OCI-M1 (cell line): ENCODE measurements at places on chromosomes 4 and X.

GRCh38 chrX:23822841-23823240 is 39.9 kb downstream of the SAT1 start:
- DNase-seq, result no peak

DNA sequence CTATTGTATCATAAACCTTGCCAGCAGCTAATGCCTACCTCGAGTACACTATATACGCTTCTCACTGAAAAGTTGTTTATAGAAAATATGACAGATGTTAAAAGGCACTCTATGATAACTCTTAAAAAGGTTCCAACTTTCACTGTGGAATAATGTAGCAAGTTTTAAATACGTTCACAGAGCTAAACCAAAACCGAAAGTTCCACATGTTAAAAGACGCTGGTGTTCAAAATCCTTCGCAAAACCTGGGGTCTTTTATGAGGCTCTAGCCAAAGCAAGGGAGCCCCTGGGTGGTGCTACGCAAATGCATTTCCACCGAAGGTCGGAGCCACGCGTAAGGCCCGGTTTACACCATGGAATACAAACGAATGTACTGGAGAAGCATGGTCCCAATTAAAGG is 103.7 kb upstream of the TENM3 start:
- DNase-seq, result peak; percentile 63

GRCh38 chrX:97021680-97022079 is 138.0 kb downstream of the RPA4 start:
- no peak for DNase-seq

- DNase-seq, result peak; percentile 0
These were observed 62.7 kb upstream of the PHKA2 start for GRCh38 chrX:19046343-19047215.

- DNase-seq, result no peak
These were observed 23.9 kb downstream of the HTT start for GRCh38 chr4:3098346-3098745.

DNA sequence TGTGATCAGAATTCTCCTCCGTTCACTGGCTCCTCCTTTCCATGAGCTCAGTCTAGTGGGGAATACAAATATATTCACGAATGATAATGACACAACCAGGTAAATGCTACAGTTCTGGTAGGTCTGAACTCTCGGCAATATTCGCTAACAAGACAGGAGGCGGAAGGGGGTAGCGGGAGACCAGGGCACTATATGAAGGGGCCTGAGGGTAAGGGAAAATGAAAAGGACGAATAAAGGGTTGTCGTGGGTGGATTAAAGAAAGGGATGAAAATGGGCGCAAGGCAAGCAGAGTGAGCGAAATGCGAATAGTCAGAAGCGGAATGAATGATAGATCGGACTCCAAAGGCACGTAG is 743 bp downstream of the NKAP start:
- DNase-seq, result no peak

- DNase-seq, result peak; percentile 85
These were observed 29.4 kb downstream of the TBC1D19 start for GRCh38 chr4:26613237-26613636.

- no peak for DNase-seq
These were observed 244.4 kb downstream of the DCLK2 start for GRCh38 chr4:150322646-150323045.

DNA sequence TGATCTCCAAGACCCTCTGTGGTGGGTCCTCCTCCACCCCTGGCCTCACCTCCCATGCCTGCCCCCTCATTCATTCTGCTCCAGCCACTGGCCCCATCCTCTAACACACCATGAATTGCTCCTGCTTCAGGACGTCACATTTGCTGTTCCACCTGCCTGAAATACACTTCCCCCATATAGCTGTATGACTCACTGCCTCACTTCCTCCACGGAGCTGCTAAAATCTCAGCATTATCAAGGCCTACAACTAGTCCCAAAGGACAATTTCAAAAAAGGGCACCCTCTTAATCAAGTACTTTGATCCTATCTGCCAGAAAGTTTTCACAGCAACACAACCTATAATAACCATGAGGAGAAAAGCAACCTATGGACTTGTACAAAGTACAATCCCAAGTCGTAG is 43.6 kb upstream of the PHOX2B start:
- DNase-seq, result no peak

- DNase-seq, result no peak
These were observed 2.8 kb upstream of the CRLF2 start for GRCh38 chrX:1215123-1215823.

- DNase-seq, result no peak
These were observed 295.3 kb downstream of the PDGFC start for GRCh38 chr4:156676116-156676851.

DNA sequence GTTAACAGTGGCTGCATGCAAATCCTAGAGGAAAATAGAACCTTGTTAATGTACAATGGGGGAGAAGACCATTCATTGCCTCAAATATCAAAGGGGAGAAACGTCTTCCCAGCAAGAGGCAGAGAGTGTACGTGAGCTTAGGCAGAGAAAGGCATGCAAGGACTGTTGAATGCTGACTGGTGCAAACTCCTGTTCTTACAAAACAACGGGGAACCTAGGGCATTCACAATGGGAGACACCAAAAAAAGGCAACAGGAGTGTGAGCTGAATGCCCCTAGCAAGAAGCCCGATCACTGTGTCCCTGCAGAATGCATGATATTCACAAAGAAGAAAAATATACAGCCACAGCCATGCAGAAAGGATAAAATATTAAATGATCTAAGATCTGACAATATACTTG is 184.9 kb downstream of the NSUN7 start:
- DNase-seq, result no peak

- no peak for DNase-seq
These were observed 24.9 kb upstream of the HGFAC start for GRCh38 chr4:3416821-3417221.

- no peak for DNase-seq
These were observed 12.2 kb downstream of the UCP1 start for GRCh38 chr4:140556372-140557085.

DNA sequence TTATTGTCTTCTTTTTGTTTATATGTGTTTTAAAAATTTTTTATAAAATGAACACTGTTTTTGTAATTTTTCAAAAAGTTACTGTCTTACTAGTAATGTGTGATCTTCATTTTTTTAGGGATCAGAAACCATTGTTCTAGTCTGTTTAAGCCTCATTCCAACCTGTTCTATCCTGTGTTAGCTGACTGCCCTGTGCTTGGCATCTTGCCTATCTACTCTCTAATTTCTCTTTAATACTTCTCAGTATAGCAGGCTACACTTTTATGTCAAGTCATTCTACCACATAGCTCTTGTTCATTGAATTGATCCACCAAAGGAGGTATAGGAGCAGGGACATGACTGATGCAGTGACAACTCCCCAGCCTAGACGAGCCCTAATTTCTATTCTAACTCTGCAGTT is 70.2 kb upstream of the PLS3 start:
- peak; percentile 55 for DNase-seq

- no peak for DNase-seq
These were observed 89.6 kb downstream of the KCNIP4 start for GRCh38 chr4:21858971-21859370.

DNA sequence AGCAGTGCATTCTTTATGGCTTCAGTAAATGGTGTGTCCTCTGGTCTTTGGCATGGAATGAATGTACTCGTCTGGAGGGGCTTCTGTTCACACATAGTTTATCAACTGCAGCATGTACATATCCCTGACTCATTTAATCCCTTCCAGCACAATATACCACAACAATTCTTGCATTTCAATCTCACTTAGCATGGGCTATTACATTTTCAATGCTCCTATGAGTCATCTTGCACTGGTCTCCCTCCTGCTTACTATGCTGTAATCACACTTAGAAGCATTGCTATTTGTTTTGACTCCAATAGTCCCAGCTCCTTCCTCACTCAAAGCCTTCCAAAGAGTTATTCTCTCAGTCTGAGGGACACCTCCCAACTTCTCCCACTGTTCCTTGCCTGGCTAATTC is 180.9 kb upstream of the NUDT10 start:
- no peak for DNase-seq

- DNase-seq, result peak; percentile 21
These were observed 202.8 kb upstream of the GRID2 start for GRCh38 chr4:92100975-92101374.

DNA sequence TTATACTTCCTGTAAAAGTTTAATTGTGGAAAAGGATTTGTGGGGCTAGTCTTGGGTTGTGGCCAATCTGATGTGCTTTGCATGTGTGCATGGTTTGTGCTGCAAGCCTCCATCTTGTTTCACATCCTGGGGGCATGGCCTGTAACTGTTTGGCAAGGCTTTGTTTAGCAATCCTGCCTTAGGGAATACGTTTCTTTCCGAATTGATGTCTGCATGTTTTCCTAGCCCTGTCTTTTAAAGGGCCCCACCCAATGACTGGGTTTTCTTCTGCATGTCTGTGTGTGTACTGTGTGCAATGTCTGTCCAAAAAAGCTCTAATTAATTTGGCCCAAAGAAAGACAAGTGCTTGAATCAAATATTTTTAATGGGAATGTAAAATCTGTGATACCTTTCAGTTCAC is 74.6 kb upstream of the MID1IP1 start:
- DNase-seq, result no peak

- no peak for DNase-seq
These were observed 32.8 kb downstream of the MGARP start for GRCh38 chr4:139247241-139247640.

DNA sequence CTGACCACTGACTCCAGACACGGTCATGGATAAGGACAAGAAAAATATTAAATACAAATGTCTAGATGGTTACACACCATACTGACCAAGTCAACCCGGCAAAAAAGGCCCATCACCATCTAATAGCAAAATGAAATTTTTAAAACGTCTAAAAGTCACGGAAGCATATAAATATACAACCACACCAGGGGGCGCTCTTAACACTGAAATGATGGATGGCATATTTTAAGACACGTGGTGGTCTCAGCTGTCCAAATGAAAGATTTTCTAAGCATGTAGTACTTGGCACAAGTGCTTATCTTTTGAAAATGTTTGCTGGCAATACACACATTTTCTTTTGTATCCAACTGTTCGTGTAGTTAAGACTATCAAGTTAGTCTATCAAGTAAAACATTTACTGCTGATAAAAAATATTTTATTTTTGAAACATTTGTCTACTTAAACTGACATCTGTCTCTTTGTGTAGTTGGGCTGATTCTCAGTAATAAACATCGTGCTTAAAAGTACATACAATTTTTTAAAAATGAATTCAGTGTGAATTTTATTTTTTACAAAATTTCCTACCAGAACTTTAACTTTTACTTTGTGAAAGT is 64.6 kb downstream of the COX7B2 start:
- DNase-seq, result peak; percentile 92

DNA sequence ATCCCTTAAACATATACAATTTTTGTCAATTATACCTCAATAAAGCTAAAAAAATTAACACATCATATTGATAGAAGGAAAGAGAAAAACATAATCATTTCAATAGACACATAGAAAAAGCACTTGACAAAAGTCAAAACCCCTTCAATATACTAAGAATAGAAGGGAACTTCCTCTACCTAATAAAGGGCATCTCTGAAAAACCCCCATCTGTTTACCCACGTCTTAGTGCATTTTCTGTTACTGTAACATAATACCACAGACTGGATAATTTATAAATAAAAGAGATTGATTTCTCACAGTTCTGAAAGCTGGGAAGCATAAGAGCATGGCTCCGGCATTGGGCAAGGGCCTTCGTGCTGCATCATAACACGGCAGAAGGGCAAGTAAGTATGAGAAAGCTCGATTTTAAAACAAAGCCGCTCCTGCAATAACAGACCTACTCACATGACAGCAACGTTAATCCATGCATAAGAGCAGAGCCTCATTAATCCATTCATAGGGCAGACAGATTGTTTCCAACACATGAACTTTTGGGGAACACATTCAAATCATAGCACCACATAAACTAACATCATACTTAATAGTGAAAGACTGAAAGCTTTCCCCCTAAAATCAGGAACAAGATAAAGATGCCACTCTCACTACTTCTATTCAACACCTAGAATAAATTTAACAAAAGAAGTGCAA is 15.7 kb downstream of the STEEP1 start:
- DNase-seq, result no peak

DNA sequence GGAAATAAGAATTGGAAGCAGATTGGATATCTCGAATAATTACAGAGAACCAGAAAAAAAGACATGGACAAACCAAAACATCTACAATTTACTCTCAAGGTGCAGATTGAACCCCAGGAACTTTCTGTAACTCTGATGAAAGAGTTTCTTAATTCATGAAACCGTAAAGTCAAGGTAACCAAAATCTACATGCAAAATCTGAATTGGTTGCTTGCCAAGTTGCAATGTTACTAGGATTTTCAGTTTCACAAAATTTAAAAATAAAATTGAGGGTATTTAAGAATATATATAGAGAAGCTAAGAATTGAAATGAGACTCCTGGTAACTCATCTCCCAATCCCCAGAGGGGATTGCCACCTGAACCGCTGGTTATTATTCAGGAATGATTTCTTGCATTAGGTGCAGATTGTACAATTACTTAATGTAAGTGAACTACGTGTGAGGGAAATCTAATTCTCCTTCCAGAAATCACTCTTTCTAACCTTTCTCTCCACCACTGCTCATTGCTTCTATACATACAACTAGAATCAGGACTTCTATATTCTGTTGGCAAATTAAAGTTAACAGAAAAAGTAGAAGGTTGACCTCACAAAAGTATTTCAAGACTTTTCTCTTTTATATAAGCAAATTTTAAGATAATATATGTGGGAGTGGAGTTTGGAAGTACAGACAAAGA is 221.5 kb upstream of the NDST4 start:
- no peak for DNase-seq

DNA sequence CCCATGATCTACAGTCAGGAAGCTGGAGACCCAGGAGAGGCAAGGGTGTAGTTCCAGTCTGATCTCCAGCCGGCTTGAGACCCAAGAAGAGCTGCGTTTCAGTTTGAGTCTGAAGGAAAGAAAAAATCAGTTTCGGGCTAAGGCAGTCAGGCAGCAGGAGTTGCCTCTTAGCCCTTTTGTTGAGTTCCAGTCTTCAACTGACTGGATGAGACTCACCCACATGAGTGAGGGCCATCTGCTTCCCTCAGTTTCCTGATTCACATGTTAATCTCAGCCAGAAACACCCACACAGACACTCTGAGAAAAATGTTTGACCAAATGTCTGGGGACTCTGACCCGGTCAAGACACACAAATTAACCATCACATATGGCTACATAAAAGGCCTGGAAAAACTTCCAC is 73.6 kb upstream of the ELOVL6 start:
- DNase-seq, result no peak

- no peak for DNase-seq
These were observed 140.9 kb upstream of the HPGD start for GRCh38 chr4:174663216-174663615.

DNA sequence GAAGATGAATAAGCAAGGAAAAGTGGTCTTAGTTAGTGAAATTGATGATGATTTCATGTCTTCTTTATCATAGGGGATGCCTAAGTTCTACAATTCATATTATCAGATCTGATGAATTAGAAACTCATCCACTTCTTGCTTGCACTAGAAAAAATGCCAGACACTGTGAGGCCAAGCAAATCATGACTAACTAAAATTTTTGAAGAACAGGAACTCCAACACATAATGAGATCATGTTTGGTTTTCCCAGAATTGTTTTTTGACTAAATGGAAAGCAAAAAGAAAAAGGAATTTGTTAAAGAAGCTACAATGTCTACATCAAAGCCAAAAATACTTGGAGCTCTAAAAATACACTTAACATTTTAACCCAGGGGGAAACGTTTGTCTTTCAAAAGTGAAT is 120.4 kb downstream of the ARSF start:
- DNase-seq, result no peak

- no peak for DNase-seq
These were observed 90.3 kb upstream of the CAMK2D start for GRCh38 chr4:113851816-113852215.
